Nephron progenitor cell (in vitro differentiated cells): ENCODE measurements at places on chromosomes 13 and 19.

- peak; percentile 70 for DNase-seq
These were observed 6.3 kb upstream of the ZNF358 start for GRCh38 chr19:7509625-7510024.

- no peak for DNase-seq
These were observed 20.1 kb upstream of the NANOS2 start for GRCh38 chr19:45934551-45935230.

- no peak for DNase-seq
These were observed 7.0 kb upstream of the ZNF550 start for GRCh38 chr19:57566396-57567265.

DNA sequence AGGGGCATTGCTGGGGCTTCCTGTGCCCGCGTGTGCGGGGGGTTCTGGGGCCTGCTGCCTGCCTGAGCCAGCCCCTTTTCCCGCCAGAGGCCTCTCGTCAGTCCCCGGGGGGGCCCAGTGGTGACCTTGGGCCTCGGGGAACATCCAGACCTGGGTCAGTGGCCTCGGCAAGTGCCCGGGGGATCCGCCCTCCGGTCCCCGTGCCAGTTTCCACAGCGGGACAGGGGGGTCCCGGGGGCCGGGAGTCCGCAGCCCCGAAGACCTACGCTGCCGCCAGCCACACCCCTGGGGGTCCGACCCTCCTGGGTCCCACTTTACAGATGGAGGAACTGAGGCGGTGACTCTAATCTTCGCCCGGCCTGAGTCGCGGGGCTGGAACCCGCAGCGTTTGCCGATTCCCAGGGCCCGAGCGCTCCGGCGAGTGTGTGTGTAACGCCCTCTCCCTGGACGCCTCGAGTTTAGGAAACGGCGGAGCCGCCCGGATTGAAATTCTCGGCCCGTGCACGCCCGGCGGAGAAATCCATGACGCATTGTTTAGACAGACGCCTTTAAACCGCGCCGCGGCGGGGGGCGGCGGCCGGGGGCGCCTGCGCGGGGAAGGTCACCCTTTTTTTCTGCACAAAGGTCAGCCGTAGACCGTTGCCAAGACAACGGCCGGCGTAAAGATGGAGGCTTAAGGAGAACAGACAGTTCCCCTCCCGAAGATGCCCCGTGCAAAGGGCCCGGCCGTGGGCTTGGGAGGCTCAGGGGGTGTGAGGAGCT is 39.3 kb downstream of the EFNA2 start:
- DNase-seq: no peak

DNA sequence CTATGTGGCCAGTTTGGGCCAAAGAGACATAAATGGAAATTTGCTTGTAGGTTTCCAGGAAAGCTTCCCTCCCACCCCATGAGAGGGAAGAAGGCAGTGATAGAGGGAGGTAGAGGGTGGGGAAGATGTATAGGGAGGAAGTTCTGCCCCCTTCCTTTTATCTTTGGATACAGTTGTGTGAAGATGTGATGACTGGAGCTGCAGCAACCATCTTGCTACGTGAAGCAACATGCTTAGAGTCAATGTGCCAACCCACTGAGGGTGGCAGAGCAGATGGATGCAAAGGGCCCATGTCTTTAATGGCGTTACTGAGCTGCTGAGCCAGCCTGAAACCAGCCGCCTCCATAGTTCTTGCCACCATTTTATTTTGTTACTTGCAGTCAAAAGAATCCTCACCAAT is 10.7 kb downstream of the VSIG10L start:
- no peak for DNase-seq

DNA sequence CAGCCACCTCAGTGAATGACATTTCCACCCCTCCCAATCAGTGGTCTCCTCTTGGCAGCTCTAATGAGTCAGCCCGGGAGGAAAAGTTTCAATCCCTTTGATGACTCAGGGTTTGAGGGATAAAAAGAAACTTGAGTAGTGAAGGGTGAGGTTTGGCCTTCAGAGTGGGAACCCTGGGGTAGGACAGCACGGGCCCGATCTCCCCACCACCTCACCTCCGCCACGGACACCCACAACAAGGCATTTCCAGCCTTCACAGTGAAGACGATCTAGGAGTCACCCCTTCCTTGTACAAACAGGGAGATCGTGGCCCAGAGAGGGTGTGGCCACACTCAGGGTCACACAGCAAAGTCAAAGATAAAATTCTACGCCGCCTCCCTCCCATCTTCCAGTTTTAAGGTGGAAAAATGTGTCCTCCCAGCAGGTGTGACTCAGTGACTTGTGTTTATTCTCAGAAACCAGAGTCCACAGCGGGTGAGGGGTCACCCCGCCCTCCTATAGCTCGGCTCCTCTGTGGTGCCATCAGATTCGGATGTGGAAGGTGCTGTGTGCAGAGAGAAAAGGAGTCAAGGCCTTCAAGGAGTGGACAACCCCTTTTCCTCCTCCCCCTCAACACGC is 12.3 kb downstream of the CIB3 start:
- DNase-seq: no peak

GRCh38 chr13:106010836-106011235 is 524.6 kb downstream of the EFNB2 start:
- DNase-seq: no peak

GRCh38 chr19:33407716-33408115 is 34.2 kb downstream of the CEBPG start:
- no peak for DNase-seq

GRCh38 chr13:40966298-40966697 is 52.8 kb downstream of the ELF1 start:
- DNase-seq: no peak
